Mammary epithelial cell (primary cell): ENCODE measurements at places on chromosomes 13 and 19. TPM values are rescaled to one million over a fixed set of nuclear protein-coding genes. Genes with fewer than 3 reads are reported as not detected.
A peak's percentile ranks its signal among the peaks of the same experiment; 100 is the strongest.

DNA sequence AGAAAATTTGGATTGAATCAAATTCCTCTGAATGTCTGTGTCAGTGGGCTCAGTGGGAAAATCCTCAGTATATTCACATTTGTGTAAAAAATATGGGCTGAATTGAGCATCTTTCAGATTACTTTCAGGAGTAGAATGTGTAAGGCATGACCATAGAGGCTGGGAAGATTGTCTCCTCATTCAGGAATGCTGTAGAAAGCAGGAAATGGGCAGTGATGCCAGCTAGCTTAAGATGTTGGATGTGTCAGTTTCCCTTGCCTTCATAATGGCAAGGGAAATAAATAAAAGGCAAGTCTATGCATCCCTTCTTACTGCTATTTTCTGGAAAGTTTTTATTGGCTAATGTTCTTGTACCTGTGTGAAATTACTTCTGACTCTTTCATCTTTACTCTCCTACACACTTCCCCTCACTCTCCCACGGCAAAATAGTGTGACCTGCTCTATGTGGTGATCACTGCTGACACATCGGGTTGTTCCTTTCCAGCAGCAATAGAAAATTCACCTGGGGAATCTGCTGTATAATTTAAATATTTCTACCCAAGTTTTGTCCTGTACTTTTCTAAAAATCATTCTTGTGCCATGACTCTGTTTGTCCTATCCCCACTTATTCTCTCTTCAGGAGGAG, 103.2 kb downstream of the LMO7 start:
- DNase-seq: peak; percentile 69

Gene ZNF567
- 6.0 and 7.5 TPM in 2 replicates for total RNA-seq

Gene SIGLEC7
- total RNA-seq: not detected in 2 replicates

DNA sequence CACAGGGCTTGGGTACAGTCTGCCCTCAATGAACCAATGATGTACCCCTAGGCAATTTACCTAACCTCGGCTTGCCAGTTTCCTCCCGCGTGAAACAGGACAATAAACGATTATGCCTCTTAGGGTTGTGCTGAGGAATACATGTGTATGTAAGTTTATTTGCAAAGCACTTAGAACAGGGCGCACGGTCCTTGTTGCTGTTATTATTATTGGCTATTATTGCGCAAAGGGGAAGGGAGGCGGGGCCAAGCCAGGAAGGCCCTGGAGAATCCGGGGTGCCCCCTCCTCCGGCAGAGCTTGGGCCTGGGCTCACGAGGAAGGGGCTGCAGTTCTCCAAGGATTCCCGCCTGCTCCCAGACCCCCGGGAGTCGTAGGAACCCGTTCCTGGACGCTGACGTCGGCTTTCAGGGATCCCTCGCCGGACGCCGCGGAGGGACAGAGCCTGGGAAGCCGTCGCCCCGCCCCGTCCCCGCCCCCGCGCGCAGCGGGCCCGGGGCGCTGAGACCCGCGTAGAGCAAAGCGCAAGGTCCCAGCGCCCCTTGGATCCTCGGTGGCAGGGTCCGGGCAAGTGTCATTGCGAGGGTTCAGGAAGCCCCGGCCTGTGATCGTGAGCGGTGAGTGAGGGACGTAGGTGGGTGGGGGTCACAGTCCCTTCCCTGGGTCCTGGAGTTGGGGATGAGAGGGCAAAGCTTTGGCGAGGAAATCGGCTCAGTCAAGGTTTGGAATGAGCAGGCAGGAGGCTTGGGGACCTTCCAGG, at the start of gene TMEM91:
TMEM91 (plus strand) TSS at position 293 of the 757 bp plus-strand sequence. CDS start 1,777 bp downstream, outside the sequence.
- peak; percentile 53 for DNase-seq

- DNase-seq: peak; percentile 71
These were observed 46.8 kb upstream of the URAD start for GRCh38 chr13:28035146-28035782.

GRCh38 chr19:1445932-1446712, 3.8 kb upstream of the APC2 start:
- no peak for DNase-seq

GRCh38 chr13:38900188-38900587, 90.4 kb downstream of the STOML3 start:
- DNase-seq: no peak
